ENCODE measurements at places on chromosomes 4 and X.

DNA sequence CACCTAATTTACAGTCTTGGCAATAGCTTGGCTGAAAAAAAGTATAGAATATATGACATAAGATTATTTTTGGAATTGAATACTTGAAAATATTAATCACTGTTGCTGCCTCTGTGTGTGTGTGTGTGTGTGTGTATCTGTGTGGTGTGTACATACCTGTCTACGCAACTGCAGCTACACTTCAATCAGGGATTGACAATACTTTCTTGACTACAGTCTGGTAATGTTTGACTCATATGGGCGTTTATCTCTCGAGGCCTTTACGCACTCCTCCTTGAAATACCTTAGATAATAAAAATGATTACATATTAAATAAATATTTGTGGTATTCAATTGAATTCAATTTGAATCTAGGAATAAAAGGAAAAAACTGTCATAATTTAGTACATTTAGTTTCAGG, 565.2 kb downstream of the PCDH18 start:
- no peak for DNase-seq

- no peak for DNase-seq
Measured at GRCh38 chr4:40275065-40275730, 59.9 kb upstream of the CHRNA9 start.

- DNase-seq, result no peak
Measured at GRCh38 chr4:78599931-78600375, 48.4 kb downstream of the ANXA3 start.

GRCh38 chrX:107724653-107725052, 50.9 kb downstream of the TSC22D3 start:
- no peak for DNase-seq

GRCh38 chrX:14964500-14964899, 91.3 kb downstream of the MOSPD2 start:
- DNase-seq, result no peak

- no peak for DNase-seq
Measured at GRCh38 chrX:95441836-95442235, 1242.8 kb upstream of the DIAPH2 start.

DNA sequence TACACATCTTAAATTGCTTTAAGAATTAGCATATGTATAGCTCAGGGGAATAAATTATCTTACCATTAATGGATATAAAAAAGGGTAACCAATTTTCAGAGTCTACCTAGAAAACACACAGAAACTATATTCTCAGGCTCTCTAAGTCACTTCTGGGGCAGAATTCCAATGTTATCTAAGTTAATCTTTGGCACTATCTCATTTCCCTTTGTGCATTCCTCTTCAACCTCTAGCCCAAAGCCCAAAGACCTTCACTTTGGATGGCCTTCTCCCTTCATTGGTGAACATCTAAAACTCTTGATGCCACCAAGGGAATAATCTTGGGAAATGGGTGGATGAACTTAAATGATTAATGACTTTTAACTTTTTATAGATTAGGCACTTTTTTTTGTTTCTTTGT, 108.3 kb downstream of the APBB2 start:
- no peak for DNase-seq

GRCh38 chr4:828641-829271, 2.8 kb upstream of the CPLX1 start:
- DNase-seq, result no peak

GRCh38 chr4:112140536-112140935, 4.7 kb upstream of the FAM241A start:
- no peak for DNase-seq

DNA sequence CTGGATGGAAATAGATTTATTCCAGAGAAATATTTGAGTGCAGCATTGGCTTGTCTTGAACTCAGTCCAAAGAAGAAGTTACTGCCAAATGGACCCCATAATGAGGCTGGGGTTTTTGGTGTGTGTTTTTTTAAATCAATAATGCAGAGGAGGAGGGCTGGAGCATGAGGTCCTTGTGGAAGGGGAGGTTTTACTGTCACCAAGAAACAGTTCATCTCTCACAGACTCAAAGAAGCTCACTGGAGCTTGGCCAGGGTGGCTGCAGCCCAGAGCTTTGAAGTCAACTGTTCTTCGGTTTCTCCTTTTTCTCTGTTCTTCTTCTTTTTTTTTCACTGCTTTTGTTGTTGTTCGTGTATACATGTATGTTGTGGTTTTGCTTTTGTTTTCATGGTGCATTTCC, 377.7 kb downstream of the FBXW7 start:
- no peak for DNase-seq

DNA sequence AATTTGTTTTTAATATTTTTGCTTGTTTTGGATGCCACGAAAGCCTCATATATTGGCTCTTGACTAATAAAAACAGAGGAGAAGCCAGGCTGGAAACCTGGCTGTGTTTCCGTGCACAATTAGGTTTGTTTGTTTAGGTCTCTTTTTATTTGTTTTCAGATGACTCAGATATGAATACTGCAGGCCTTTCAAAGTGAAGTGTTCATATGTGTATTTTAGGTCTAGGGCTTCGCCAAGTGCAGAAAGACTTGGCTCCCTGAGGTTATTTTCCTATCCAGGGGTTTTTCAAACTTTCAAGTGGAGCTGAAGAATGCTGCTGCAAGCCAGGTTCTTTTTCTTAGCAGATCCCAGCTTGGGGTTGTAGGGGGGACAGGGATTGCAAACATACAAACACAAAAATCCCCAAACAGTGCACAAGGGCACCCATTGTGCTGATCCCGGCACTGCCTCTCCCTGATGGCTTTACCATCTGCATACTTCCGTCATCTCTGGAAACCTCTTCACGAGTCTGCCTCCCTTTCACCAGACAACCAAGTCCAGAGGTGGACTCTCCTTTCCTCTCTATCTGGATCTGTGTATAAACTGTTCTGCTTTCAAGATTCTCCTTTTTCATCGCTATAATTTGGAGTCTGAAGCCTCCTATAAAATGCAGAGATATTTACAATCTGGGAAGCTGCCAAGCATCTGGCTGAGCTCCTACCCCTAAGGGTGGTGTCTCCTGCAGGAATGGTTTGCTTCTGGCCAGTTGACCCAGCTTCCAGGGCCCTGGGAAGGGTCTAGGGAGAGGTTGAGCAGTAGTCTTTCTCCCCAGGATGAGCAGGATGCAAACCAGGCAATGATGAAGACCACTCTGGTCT, 108.6 kb downstream of the SMIM20 start:
- DNase-seq, result no peak

GRCh38 chrX:110409925-110410324, 51.3 kb downstream of the RTL9 start:
- DNase-seq, result no peak

DNA sequence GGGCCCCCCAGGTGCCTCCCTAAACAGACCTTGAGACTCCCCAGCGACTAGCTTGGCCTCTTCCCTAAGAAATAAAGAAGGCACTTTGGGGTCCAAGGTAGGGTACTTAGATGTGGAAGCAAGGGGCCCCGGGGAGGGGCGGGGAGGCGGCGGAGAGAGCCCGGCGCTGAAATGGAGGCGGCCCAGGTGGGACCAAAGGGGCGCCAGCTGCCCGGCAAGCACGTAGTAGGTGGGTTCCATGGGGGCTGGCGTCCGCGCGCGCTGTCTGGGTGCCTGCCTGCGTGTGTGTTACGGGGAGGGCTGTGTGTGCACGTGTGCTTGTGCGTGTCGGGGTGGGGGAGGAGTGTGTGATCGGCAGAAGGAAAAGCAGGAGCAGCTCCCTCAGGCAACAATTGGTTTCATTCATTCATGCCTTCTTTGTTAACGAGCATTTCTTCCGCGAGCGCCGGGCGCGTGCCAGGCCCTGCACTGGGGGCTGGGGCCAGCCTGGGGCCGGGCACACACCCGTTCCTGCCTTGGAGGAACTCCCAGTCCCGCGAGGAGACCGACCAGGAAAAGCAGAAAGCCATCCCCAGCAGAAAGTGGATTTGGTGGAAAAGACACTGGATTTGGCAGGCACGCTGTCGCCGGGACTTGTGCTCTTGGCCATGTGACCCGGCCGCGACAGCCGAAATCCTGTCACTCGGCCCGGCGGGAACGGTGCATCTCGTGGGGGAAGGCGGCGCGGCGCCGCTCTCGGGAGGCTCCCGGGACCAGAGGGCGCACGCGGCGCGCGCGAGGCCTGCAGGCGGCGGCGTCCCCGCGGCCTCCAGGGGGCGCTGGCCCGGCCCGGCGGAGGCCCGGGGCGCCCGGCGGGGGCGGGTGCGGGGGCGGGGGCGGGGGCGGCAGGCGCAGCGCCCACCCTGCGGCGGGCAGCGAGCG, 3.3 kb upstream of the DUSP9 start:
- DNase-seq, result no peak

DNA sequence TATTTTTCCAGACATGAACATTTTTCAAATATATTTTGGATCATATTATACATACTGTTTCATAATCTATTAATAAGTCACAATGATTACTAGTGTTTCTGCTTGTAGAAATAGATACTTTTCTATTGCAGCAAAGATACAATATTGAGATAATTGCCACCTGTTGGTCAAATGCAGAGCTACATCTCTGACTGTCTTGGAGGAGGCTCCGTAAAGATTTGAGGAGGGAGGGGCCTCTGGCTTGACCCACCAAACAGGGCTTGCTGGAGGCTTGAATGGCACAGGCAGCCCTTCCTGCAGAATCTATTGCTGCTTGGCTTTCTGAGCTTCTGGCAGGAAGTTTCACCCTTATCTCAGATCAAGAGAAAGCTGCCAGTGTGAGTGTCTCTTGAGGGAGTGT, 99.3 kb upstream of the ARMCX2 start:
- peak; percentile 59 for DNase-seq

- DNase-seq, result no peak
Measured at GRCh38 chr4:183960046-183960420, 54.9 kb downstream of the STOX2 start.

DNA sequence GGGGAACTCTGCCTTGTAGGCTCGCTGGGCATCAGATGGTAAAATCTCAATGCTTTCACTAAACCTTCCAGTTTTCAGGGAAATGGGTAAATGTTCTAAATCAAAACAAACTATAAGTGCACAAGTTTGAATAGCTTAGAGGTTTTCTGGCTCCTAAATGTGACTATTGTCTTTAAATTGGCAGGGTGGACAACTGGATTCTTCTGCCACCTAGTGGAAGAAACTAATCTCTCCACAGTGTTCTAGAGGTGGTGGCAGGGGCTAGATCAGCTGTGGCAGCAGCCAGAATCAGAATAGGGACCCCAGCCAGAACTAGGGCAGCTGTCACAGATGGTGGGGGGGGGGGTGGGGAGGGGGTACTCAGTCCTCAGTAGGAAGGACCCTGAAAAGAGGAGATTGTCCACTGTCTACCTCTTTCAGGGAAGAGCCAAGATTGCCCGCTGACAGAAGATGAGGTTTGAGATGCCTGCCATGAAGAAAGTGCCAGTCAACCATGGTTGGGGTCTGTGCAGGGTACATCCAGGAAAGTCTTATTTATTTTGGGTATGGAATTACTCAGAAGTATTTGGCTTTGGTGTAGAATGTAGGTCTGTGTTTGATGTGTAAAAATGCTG, 201.4 kb downstream of the CCNG2 start:
- no peak for DNase-seq

DNA sequence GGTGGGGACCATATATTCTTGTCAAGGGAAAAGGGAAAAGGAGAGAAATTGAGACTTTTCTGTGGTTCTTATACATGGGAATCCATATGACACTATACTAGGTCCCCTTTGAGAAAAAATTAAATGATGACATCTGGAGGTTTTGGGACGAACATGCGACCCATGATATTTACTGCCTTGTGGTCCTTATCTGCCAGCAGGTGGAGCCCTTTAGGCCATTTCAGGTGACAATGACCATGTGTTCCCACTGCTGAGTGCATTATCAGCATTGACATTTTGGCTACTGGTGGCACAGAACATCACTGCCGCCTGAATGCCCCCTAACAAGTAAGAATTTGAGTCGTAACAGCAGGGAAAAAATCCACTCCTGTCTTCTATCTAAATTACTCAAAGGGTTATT, 843.4 kb downstream of the FSTL5 start:
- DNase-seq, result no peak

DNA sequence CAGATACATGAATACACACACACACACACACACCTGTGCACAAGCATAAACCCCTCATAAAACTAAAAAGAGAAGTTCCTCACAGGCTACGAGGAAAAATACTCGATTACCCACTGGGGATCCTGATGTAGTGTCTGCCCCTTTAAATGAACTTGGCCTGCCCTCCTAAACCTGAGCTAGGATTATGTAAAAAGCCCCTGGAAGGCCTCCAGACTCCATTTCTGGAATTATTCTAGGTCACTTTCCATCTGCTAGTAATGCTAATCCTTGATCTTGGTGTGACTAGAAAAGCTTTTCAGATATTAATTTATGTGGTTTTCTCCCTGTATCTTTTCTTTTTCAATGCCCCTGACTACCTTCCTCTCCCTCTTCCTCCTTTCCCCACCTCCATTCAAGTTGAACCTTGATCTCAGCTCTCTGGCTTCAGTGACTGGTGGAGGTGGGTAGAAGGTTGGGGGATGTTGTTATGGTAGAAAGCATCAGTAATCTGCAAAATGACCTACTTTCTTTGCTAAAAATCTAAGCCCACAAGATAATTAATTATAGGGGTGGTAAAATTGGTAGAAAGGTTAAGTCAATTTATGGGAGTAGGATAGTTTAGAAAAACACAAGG, 25.5 kb upstream of the ZNF330 start:
- DNase-seq, result no peak

DNA sequence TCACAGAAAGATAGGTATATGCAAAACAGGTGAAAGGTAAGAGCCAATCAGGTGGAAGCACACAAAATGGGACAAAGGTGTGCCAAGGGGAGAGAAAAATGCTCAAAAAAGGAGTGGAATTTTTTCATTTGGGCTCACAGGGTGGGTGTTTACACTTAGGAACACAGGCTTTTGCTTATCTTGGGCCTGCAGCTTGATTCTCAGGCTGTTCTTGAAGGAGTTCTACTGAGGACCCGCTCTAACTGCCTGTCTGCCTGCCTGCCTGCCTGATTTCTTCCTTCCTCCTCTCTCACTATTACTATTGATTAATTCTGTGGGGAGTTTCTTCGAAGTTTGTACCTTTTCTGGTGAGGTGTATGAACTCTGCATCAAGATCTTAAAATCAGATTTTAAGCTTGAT, 120.3 kb upstream of the CTSO start:
- DNase-seq, result no peak

DNA sequence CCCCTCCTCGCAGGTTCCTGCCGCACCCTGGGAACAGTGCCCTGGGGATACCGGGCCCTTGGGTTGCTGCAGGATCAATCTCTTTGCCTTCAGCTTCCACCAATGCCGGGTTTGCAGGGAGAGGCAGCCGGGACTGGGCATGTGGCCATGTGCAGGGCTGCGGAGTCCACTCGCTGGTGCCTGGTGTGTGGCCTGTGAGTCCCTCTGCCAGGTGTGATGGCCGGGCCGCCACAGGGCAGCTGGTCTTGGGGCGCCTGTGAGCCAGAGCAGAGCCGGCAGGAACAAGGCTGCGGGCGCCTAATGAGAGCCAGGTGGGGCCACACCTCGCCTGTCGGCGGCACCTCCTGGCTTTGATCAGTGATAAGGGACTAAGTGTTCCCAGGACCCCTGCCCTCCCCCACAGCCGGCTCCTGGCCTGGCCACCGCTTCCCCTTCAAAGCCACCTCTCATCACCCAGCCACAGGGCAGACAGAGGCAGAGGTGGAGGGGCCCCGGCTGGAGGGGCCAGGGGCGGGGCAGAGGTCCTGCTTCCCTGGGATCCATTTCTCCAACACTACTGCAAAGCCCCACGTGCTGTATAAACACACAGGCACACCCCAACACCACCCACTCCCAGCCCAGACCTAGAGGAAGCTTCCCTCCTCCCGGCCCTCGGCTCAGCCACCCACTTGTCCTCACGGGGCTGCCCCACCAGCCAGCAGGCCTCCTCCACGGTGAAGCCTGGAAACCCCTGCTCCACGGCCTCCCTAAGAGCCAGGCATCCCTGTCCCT, 132.7 kb downstream of the CPZ start:
- no peak for DNase-seq

All from CD8-positive, alpha-beta T cell (primary cell).